ENCODE measurements at places on chromosomes 1 and 21. TPM values are rescaled to one million over a fixed set of nuclear protein-coding genes. Genes with fewer than 3 reads are reported as not detected.

NECTIN4 gene
- not detected for total RNA-seq

AGO4 gene
- 16.6 TPM for total RNA-seq

FNDC10 gene
- total RNA-seq, result 8.8 TPM

CA6 gene
- total RNA-seq, result 2.3 TPM

CCDC181 gene
- total RNA-seq, result not detected

KLHL20 gene
- 23.4 TPM for total RNA-seq

XCL2 gene
- 8.9 TPM for total RNA-seq

TSSK3 gene
- total RNA-seq, result 1.2 TPM

TMPRSS15 gene
- total RNA-seq, result not detected

S100A14 gene
- not detected for total RNA-seq

GJA9 gene
- not detected for total RNA-seq

ASTN1 gene
- total RNA-seq, result not detected

STUM gene
- not detected for total RNA-seq

LORICRIN gene
- total RNA-seq, result not detected

RCC2 gene
- 149 TPM for total RNA-seq

DCST1 gene
- not detected for total RNA-seq

CACNA1S gene
- not detected for total RNA-seq

KRTAP20-4 gene
- not detected for total RNA-seq

SLC30A2 gene
- total RNA-seq, result not detected

PPIAL4G gene
- 1.0 TPM for total RNA-seq

ADORA1 gene
- total RNA-seq, result not detected
